ENCODE measurements at places on chromosomes 11 and 22. TPM values are rescaled to one million over a fixed set of nuclear protein-coding genes. Genes with fewer than 3 reads are reported as not detected.

MRGPRE gene
- not detected for total RNA-seq

RFPL1 gene
- total RNA-seq = not detected

- DNase-seq = no peak
These were observed 63.5 kb downstream of the INSC start for GRCh38 chr11:15178214-15178613.

KRTAP5-8 gene
- total RNA-seq = 0.26 TPM

DNA sequence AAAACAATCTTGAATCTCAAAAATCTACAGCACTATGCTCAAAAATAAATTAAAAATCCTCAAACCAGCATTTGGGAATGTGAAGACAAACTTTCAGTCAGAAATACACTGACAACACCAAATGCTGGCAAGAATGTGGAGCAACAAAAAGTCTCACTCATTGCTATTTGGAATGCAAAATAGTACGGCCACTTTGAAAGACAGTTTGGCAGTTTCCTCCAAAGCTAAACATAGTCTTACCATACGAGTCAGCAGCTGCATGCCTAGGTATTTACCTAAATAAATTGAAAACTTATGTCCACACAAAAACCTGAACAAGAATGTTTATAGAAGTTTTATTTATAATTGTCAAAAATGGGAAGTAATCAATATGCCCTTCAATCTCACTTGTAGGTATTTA is 904.2 kb upstream of the LRRC4C start:
- DNase-seq = no peak

CSF2RB gene
- not detected for total RNA-seq

DNA sequence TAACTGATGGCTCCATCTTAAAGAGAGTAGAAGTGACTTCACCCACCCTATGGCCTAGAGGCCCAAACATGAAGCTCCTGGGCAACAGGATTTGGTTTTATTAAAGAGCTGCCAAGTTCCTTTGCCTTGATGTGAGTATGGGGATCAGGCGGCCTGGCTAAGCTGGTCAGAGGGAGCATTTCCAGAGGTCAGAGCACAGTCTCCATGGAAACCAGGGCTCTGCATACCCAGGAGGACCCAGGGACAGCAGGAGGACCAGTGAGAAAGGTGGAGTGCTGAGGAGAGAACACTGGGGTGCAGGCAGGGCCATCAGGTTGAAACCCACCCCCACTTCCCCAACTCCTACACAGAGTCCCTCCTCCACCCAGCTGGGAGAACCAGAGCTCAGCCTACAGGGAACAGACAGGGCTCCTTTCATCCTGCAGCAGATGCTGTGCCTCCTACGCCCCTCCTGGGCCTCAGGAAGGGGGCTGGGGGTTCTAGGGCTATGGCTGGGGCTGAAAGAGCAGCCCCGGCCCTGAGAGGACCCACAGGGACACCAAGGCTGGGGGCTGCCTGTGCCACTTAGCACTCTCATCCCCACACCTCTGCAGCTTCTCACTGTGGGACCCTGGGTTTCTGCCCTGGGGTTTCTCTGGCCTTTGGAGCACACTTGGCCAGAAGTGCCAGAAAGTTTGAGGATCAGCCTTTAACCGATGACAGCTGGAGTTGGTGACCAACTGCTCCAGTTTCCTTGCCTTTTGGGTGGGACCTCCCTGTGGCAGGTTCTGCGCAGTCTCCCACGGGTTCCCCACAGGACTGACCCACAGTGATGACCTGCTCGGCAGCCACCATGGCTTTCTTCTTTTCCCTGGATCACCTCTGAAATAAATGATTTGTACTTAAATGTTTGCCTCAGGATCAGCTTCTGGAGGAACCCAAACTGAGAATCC is 13.8 kb upstream of the P2RY6 start:
- DNase-seq = no peak

- no peak for DNase-seq
These were observed 37.8 kb upstream of the SORL1 start for GRCh38 chr11:121414141-121414913.

DNA sequence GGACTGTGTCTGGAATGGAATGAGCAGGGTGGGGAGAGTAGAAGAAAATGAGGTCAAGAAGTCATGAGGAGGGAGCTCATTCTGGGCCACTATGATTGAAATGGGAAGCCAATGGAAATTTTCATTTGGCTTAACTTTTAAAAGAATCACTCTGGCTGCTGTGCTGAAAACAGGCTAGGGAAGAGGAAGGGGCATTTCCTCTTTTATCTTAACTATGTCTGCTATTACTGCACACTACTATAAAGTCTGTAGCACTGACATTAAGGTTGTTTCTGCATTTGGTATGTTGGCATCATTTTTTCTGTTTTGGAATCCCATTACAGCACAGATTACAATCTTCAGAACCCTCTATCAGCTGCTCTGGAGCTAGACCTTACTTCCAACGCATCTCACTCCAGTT is 8.2 kb downstream of the PATL1 start:
- DNase-seq = no peak

GRCh38 chr11:121478226-121478894 is 25.6 kb upstream of the SORL1-AS1 start:
- no peak for DNase-seq

- DNase-seq = peak; percentile 26
These were observed 1.4 kb upstream of the DPP3 start for GRCh38 chr11:66478729-66479393.

DNA sequence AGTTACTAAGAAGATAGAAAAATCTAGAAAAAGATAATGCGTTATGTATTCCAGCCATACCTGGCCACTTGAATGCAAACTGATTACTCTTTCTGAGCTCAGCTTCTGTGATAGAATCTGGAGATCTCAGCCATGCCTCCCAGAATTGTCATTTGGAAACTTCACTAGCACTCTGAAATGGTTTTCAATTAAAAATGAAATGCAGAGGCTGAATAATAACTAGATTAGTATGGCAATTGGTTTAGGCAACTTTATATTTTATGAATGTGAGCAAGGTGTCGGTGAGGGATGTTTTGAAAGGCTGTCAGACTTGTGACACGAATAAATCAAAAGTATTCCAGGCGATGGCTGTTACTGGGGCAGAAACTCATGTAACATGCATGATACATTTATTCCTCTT is 128.8 kb upstream of the SORL1-AS1 start:
- no peak for DNase-seq

- no peak for DNase-seq
These were observed 46.1 kb upstream of the RASSF10 start for GRCh38 chr11:12963051-12963450.

DNA sequence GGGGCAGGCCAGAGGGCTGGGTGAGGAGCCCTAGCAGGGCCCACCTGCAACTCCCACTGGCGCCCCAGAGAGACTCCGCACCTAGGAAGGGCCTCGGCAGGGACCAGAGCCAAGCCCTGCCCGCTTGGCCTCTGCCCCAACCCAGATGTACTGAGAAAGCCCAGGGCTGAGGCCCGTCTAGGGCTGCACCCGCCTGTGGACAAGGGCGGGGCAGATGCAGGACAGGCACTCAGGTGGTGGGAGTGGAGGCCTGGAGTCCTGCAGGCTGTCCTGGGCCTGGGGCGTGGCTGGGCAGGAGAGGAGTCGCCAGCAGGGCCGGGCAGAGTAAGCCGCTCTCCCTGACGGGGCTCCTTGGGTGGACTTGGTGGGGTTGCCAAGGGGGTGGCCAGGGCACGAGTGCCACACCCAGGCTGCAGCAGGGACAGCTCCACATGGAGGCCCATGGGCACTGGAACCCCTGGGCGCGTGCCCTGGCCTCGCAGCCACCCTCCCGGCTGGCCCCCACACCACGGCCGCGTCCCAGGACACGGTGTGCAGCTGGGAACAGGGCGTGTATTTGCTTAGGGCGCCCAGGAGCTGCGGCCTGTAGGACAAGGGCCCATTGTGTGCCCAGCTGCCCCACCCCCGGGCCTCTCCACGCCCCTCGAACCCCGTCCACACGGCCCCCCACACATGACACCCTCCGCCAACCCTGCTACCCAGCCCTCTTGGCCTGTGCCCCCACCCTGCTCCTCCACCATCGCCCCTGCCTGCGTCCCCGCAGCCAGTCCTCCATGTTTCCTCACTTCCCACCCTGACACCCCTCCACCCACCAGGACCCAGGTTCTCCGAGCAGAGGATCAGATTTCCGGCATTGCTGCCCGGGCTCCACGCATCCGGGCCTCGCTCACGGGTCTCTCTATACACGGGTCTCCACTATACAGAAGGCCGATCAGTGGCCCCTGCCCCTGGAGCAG is 11.3 kb upstream of the PIM3 start:
- DNase-seq = no peak

All from SK-MEL-5 (cell line).